ENCODE measurements at places on chromosomes 6 and 20. TPM values are rescaled to one million over a fixed set of nuclear protein-coding genes. Genes with fewer than 3 reads are reported as not detected.

DNA sequence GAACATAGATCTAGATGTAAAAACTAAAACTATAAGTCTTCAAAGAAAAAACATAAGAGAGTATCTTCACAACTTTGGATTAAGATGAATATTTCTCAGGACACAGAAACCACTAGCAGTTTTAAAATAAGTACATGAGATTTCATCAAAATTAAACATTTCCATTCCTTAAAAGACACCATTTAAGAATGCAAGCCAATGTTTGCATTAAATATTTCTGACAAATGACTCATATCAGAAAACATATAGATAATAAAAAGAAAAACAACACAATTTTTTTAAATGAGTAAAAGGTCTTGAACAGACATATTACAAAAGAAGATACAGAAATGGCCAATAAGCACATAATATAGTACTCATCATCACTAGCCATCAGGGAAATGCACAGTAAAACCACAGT lies 59.7 kb downstream of the COL21A1 start:
- H3K36me3 ChIP-seq: no peaks in the 10 kb centered on the region
- H3K27me3 ChIP-seq: no peaks in the 10 kb centered on the region
- DNase-seq: no peak
- no peak overlapping the region for H3K4me3 ChIP-seq
- H3K4me1 ChIP-seq: no peaks in the 10 kb centered on the region

DNA sequence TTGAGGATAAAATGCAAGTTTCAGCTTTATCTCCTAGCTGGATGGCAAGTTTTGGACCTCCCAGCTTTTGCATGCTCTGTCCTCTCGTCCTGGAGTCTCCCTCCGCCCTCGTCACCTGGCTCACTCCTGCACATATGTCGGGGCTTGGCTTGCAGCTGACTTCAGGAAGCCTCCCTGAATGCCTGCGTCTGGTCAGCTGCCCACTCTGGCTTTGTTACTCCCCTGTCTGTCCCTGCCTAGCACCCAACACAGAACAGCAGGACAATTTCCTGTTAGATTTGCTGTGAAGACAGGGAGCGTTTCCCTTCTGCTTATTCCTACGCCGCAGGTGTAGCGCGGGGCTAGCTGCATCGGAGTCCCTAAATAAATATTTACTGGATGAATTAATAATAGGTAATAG lies 5.4 kb downstream of the JPH2 start:
- no peaks in the 10 kb centered on the region for H3K36me3 ChIP-seq
- H3K4me1 ChIP-seq: peaks cover under 1% of the 10 kb centered on the region
- no peak for DNase-seq
- no peak overlapping the region for H3K27ac ChIP-seq
- peaks cover 46% of the 10 kb centered on the region for H3K27me3 ChIP-seq
- H3K4me3 ChIP-seq: no peak overlapping the region

DNA sequence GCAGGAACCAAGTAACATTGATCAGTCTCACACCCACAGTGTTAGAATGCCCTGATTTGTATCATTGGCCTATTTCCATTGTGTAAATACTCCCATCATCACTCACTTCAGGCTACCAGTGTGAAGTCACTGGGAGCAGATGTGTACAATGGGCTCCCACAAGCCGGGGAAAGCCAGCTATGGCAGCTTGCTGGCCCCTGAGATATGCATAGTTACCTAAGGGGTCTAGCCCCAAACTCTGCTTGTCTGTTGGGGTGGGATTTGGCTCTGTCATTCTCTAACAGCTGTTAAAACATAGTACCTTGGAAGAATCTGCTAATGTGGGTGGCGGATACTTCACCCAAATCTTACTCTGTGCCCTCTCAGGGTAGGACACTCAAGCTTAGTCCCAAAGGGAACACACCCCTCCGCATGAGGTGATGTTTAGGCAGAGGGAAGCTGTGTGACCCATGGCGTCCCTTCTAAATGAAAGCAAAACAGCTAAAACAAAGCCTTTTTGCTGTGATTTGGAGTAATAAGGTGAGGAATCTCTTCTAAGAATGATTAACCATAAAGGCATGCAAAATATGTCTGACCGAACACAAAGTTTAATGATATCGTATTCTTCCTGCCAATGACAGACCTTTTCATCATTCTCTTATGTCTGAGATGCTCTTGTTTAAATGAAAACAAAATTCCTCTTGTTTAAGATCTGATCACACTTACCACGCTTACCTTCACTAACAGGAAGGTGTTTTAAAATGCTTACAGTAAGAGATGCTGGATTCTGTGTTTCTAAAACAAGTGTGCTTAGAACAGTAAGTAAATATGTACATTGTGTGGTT lies 45.9 kb upstream of the PXDC1 start:
- no peak overlapping the region for H3K27ac ChIP-seq
- no peaks in the 10 kb centered on the region for H3K36me3 ChIP-seq
- no peak overlapping the region for H3K4me3 ChIP-seq
- peaks cover 4% of the 10 kb centered on the region for H3K27me3 ChIP-seq
- no peak for DNase-seq
- H3K4me1 ChIP-seq: peaks cover 2% of the 10 kb centered on the region

DNA sequence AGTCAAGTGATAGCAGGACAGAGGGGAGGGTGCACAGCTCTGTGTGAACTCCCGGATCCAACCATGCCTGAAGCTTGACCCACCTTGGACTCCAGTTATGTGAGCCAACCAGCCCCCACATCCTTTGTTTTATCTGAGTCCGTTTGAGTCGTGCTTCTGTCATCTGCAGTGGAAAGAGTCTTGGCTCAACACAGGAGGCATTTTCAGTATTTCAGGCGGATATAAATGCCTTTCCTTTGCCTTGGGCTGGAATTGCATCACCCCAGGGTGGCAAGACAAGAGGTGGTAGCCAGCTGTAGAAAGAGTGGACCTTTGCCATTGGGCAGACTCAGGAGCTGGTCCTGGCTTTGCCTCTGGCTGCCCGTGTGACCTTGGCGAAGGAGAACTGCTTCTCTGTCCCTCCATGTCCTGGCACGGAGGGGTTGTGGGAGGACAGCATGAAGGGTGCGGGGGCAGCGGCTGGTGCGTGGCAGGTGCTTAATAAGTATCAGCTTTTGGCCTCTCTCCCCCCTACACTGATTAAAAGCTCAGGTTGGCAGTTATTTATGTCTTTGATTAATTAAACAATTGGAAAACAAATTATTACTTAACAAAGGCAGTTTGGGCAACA lies 42.6 kb upstream of the APCDD1L start:
- H3K4me3 ChIP-seq: no peak overlapping the region
- no peaks in the 10 kb centered on the region for H3K4me1 ChIP-seq
- peaks cover 12% of the 10 kb centered on the region for H3K27me3 ChIP-seq

- H3K36me3 ChIP-seq: no peaks in the 10 kb centered on the region
- no peak overlapping the region for H3K4me3 ChIP-seq
- DNase-seq: no peak
- peaks cover 2% of the 10 kb centered on the region for H3K27me3 ChIP-seq
- H3K27ac ChIP-seq: no peak overlapping the region
- peaks cover 10% of the 10 kb centered on the region for H3K4me1 ChIP-seq
Measured at GRCh38 chr20:60104993-60105803, 147.0 kb downstream of the CDH26 start.

DNA sequence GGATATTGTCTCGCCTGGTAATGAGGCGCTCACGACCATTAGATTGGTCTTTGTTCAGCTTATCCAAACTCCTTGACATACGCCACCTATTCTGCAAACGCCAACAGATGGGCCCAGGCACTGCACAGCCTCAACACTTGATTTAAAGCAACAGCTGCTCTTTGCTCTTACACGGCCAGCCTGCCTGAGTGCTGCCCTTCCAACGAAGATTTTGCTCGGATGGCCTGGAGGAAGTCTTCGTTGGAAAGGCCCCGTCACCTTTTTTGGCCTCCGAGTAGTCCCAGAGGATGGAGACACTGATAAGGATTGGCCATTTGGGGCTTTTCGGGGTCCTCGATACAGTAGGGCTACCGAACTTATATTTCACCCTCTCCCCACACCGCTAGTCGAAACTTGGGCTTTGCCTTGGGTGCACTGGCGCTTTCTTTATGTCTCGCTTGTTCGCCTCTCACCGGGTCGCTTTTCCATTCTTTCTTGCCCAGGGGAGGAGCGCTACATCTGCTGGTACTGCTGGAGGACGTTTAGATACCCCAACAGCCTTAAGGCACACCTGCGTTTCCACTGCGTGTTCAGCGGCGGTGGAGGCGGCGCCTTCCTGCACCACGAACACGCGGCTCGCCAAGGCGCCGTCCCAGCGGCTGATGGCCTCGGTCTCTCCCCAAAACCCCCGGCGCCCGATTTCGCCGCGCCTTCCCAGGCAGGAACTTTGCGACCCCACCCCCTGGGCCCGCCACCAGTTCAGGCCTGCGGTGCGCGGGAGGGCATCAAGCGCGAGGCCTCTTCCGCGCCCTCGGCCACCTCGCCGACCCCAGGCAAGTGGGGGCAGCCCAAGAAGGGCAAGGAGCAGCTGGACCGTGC lies 6.1 kb downstream of the PRDM13 start:
- DNase-seq: no peak
- peaks cover 3% of the 10 kb centered on the region for H3K36me3 ChIP-seq
- peaks cover 30% of the 10 kb centered on the region for H3K4me1 ChIP-seq
- peaks cover 74% of the 10 kb centered on the region for H3K27me3 ChIP-seq
- H3K4me3 ChIP-seq: peak overlapping the region; percentile 12

NCOA7 gene
- 44.9 TPM for total RNA-seq

- no peak overlapping the region for H3K27ac ChIP-seq
- no peak for DNase-seq
- H3K27me3 ChIP-seq: no peaks in the 10 kb centered on the region
- no peak overlapping the region for H3K4me3 ChIP-seq
Measured at GRCh38 chr20:13288357-13288756, 67.3 kb downstream of the ISM1 start.

BHLHE23 gene
- not detected for total RNA-seq

- H3K4me3 ChIP-seq: no peak overlapping the region
- H3K36me3 ChIP-seq: peaks cover 47% of the 10 kb centered on the region
- H3K4me1 ChIP-seq: peaks cover 52% of the 10 kb centered on the region
Measured at GRCh38 chr6:11317885-11318771, 85.7 kb upstream of the NEDD9 start.

DNA sequence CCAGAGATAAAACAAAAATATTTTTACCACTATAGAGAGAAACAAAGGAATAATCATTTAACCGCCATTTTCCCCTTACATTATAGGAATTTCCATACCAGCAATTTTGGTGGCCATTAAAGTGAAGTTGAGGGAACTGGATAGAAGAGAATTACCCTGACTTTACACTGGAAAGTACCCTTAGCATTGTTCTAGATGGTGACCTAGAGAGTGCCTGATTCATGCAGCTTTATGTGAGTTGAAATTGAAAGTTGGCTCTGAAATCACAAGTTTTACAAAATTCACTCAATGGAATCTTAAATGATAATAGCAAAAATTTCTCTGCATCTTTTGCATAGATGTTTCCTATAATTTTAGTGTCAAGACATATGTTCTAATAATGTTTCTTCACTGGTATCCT lies 55.7 kb upstream of the PREP start:
- H3K4me3 ChIP-seq: peak overlapping the region; percentile 56
- peaks cover 4% of the 10 kb centered on the region for H3K36me3 ChIP-seq
- DNase-seq: no peak
- H3K4me1 ChIP-seq: peaks cover 39% of the 10 kb centered on the region
- H3K27ac ChIP-seq: peak overlapping the region; percentile 89

DNA sequence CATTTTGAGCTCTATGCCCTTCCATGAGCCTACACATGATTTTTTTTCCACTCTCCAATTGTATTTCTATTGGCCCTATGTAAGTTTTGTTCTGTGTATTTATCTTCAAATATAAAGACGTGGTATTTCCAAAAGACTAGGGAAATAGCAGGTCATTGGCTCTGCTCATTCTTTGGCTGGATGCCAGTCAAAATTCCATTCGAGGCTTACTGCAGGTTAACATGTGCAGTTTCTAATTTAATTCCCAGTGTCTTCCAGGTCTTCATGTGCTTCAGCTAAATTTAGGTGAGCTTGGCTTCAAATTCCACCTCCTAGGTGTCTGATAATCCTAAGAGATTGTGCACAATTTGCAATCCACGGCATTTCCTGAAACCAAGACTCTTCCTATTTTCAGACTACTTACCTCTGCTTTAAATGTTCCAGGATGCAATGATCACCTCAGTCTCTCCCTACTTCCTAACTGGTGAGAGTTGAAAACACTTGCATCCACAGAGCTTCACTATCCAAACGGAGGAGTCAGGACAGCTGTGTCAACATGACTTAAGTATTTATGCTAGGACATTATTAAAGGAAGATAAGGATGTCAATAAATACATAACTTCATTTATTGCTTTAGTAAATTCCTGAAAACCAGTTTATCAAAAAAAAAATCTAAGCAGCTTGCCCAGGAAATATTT lies 236.1 kb downstream of the COL12A1 start:
- no peak for DNase-seq
- H3K36me3 ChIP-seq: no peaks in the 10 kb centered on the region
- no peak overlapping the region for H3K4me3 ChIP-seq
- H3K4me1 ChIP-seq: no peaks in the 10 kb centered on the region
- H3K27me3 ChIP-seq: no peaks in the 10 kb centered on the region

DNA sequence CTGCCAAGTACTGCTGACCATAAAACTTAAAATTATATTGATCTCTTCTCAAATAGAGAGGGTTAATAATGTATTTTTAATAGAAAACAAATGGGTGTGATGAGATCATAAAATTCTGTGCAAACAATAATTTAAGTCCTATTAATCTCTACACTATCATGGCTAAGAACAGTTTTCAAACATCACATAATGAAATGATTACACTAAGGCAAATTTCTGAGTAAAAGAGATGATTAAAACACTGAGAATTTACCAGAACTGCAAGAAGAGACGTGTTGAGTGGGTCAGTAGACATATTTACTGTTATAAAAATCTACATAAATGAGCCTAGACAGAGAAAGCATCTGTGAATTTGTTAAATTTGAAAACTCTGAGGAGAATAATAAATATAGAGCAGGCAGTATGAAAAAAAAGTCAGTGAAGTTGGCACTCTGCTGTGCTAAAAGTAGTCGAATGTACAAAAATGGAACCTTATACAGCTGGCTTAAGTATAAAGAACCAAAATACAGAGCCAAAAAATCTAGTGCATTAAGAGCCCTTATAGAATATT lies 302.6 kb upstream of the MANEA start:
- H3K4me1 ChIP-seq: no peaks in the 10 kb centered on the region
- H3K27ac ChIP-seq: no peak overlapping the region
- DNase-seq: no peak
- no peaks in the 10 kb centered on the region for H3K27me3 ChIP-seq

GRCh38 chr20:1793821-1794220 lies 101.4 kb upstream of the SIRPA start:
- H3K36me3 ChIP-seq: no peaks in the 10 kb centered on the region
- peaks cover 18% of the 10 kb centered on the region for H3K27me3 ChIP-seq
- no peak overlapping the region for H3K4me3 ChIP-seq

BPIFB3 gene
- total RNA-seq: not detected

KIFC1 gene
- 96.0 TPM for total RNA-seq
